HEK293T (cell line): ENCODE measurements at places on chromosomes 1 and 21.
A peak's percentile ranks its signal among the peaks of the same experiment; 100 is the strongest.

DNA sequence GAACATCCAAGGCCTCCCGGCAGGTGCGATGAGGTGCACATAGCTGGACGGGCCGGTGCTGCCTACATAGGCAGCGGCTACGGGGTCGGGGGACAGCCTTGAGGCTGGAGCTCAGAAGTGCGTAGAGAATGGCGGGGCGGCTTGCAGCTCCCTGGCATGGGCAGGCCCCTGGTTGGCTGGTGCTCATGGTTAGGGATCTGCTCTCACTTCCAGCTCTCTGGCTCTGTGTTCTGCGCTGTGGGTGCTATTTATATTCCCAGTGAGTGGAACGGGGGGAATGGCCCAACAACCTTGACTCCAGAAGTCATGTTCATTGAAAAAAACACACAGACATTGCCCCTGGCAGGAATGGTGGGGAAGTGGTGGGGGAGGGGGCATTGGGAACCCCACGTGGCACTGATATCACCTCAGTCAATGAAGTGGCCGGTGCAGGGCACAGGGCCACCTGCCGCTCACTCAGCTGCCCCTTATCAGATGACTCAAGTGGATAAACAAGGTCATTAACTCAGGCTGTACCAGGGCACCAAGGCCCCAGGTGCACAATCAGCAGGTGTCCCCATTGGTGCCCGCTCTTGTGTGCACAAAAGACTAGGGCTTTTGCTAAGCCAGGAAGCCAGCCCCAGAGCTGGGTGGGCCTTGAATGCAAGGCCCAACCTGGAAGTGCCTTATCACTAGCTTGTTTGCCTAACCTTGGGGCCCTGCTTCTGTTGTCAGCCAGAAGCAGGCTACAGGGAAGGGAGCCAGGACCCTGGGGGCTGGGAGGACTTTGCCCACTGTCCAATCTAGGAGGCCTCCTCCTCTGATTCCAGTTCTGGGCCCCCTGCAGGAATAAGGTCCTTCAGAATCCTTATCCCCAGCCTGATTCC lies at the start of gene NR0B2:
TSS of gene NR0B2 (minus strand) at position 222 of the 866 bp plus-strand sequence. CDS start at position 187, 35 bp downstream.
- no peak for DNase-seq

- DNase-seq: no peak
These were observed 28.5 kb downstream of the COA7 start for GRCh38 chr1:52669696-52670095.

GRCh38 chr21:45416620-45417019 lies 11.7 kb downstream of the COL18A1 start:
- no peak for DNase-seq

GRCh38 chr1:24694380-24694843 lies 50.8 kb upstream of the CLIC4 start:
- no peak for DNase-seq

- DNase-seq: no peak
These were observed 331.5 kb upstream of the AJAP1 start for GRCh38 chr1:4322881-4323280.

- no peak for DNase-seq
These were observed 254.4 kb downstream of the AKT3 start for GRCh38 chr1:243595527-243596210.

GRCh38 chr1:151817353-151817730 lies 12.1 kb upstream of the LINGO4 start:
- DNase-seq: no peak

DNA sequence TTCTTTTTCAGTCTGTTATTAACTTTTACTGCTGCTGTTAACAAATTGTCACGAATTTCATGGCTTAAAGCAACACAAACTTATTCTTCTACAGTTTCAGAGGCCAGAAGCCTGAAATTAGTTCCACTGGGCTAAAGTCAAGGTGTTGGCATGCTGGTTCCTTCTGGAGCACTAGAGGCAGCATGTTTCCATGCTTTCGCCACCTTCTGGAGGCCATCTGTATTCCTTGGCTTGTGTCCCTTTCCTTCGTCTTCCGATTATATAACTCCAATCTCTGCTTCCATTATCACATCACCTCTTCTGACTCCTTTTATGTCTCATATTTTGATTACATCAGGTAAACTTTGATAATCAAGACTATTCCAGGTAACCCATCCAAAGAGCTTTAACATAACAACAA lies 1742.1 kb downstream of the BRINP3 start:
- no peak for DNase-seq

- peak; percentile 38 for DNase-seq
These were observed 39.5 kb downstream of the TOR3A start for GRCh38 chr1:179121159-179121938.

- DNase-seq: no peak
These were observed 36.9 kb upstream of the BACH1 start for GRCh38 chr21:29261555-29262540.

DNA sequence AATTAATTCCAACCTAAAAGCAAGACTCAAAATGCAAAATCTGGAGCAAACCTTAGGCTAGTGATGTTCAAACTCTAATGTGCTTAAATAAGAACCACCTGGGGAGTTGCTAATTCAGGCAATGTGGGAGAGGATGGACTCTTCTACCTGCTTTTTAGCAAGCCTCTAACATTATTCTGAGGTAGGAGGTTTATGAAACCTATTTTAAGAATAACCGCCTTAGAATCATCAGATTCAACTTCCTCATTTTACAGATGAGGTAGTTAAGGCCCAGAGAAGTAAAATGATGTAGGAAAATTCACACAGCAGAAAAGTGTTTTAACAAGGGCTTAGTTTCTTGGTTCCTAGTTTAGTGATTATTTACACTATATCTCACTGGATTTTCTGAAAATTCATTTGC lies 8.6 kb upstream of the NTNG1 start:
- no peak for DNase-seq

GRCh38 chr21:45408801-45409261 lies 3.9 kb downstream of the COL18A1 start:
- DNase-seq: no peak
